ENCODE measurements at places on chromosomes 7 and 10.

DNA sequence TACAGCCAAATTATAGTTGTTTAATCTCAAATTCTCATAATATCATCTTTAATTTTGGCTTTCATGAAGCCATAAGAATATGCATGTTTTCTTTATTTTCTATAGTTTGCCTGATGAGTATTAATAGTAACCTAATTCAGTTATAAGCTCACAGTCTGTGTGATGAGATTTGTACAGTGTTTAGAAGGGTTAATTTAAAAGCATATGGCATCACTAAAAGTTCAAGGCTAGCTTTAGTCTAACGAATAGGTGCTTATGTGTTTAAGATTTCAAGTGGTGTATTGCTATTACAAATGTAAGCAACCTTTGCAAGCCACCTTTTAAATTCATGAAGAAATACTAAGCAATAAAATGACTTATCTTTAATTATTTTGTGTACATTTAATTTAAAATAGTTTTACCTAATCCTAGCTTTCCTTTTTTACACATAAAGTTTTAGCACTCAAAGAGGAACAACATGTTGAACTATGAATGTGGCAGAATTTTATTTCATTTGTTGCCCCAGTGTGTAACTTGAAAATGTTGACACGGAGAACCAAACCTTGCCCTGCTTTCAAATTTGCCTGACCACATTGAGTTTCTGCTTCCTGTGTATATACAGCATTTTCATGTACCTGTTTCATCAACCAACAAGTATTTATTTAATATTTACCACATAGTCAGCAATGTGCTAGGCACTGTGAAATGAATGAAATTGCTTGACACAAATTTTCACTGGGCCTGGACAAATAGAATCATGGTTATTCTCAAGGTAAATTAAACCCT is 41.5 kb downstream of the TET1 start:
- DNase-seq: no peak

- no peak for DNase-seq
Measured at GRCh38 chr7:2567679-2568278, 9.0 kb downstream of the IQCE start.

DNA sequence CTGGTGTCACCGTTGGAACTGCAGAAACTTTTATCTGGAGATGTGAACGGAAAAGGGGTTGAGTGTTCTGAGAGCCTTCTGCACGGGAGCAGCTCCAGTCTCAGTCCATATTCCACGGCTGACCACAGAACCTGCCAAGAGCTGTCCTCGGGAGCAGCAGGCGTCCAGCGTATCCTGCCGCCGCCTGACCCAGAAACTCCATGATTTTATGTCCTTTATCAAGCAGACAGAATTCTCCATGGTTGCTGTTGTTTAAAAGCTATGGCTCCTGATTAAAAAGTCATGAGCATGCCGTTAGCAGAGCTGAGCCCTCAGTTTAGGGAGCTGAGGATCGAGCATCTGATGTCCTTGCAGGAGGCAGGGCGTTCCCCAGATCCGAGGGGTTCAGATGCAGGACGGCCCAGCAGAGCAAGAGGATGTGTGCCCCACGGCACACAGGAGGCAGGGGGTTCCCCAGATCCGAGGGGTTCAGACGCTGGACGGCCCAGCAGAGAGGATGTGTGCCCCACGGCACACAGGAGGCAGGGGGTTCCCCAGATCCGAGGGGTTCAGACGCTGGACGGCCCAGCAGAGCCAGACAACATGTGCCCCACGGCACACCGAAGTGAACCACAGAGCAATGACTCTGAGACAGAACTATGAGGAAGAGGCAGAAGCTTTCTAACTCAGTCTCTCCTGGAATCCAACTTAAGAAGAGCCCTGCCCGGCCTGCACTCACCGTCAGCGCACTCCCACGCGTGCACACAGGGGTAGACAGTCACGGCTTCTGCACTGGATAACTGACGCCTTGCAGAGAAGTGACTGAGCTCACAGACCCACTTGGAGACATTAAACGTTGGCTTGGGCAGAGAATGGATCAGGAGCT is 96.4 kb downstream of the WDR37 start:
- DNase-seq: no peak

DNA sequence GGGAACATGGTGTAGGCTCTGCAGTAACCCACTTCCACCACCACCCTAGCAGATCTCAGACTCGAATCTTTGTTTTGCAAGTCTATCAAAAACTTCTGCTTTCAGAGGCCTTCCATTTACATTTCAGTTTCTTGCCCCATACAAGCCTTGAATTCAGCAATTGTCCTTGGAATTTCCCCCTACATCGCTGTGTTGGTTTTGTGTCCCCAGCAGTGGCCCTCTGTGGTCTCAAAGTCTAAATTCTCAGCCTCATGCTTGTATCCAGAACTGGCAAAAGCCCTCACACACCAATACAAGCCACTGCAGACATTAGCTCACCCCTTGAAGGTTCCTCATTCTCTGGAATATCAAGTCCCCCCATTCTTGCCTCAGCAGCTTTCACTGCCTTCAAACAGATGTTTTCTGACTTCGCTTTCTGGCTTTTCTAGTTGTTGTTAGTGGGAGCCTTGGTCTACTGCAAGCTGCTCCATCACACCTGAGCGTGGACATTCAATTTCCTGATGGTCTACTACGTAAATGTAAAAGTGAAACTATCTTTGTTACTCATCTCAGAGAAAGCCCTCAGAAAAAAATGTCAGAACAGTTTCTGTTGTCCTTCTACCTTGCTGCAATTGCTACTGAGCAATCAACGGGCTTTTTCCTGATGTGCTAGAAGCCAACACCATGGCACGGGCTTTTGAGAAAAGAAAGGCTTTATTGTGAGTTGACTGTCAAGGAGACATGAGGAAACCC is 1.8 kb upstream of the NUB1 start:
- no peak for DNase-seq

- DNase-seq: no peak
Measured at GRCh38 chr10:83835945-83836745, 303.2 kb upstream of the GHITM start.
